GM04503 (cell line): ENCODE measurements at places on chromosomes 5 and 9.

GRCh38 chr5:147168578-147169327 is 66.1 kb upstream of the STK32A start:
- DNase-seq: no peak

DNA sequence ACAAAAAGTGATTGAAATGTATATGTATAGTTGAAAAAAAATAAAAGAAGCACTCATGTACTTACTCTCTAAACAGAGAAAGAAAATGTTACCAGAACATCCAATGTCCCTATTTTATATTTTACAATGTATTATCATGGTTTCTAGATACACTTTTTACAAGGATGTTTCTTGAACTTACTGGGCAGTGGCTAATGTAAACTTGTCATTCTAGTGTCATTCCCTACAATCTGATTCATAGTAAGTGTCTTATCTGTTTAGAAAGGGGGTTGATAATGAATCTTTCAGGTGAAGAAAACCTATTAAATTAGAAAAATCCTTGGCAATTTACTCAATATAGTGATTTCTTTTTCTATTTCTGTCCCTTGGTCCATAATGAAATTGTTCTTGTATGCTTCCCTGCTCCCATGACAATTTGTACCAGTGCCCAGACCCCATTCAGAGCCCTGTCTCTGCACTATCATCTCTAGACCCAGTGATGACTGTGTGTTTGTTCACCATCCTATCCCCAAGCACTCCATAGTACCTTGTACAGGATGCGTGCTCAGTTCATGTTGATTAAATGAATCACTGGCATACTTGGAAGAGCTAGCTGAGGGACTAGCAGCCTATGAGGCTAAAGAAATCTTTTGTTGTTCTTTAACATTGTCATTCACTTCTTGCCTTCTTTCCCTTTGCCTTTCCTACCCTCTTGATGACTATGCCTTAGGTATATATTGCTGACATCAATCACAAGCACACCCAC is 101.2 kb downstream of the HMHB1 start:
- no peak for DNase-seq

GRCh38 chr5:55308254-55308836 is 556 bp downstream of the MTREX start:
- no peak for DNase-seq

- DNase-seq: no peak
Measured at GRCh38 chr5:84578226-84578625, 193.5 kb upstream of the EDIL3 start.

GRCh38 chr5:10460252-10460906 is 18.7 kb downstream of the ROPN1L start:
- DNase-seq: no peak

DNA sequence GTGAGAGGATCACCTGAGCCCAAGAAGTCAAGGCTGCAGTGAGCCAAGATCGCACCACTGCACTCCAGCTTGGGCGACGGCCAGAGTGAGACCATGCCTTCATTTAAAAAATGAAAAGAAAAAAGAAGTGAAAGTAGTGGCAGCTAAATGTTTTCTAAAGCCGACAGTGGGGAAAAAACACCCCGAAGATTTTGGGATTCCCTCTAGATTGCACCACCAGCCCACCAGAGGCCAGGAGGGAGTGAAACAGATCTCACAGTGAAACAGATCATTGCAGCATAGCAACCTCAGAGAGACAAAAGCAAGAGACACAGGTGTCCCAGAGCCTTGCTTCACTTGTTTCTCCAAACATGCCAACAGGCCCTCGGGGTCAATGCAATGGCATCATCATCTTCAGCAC is 156.8 kb downstream of the PAX5 start:
- no peak for DNase-seq

DNA sequence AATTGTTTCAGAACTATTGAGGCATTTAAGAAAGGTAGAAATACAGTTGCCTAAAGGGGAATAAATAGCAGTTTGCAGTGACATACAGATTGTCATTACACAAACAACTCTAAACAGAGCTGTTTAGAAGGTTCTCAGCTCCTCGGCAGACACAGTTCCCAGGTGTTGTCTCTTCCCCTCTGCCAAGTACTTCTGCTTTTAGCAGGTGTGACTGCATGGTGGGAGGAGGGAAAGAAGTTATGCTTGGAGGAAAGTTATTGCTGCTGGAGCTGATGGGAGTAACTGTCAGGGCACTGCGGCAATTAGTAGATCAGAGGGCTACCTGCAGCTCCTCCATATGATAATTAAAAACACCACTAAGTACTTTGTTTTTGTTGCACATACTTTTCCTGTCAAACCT is 14.5 kb downstream of the EDIL3 start:
- DNase-seq: no peak

GRCh38 chr5:142783601-142784341 is 13.6 kb downstream of the ARHGAP26 start:
- no peak for DNase-seq

- no peak for DNase-seq
Measured at GRCh38 chr5:173592050-173592669, 24.3 kb downstream of the BOD1 start.

GRCh38 chr9:2362150-2362549 is 259.4 kb upstream of the VLDLR start:
- DNase-seq: no peak

GRCh38 chr5:64923151-64923685 is 154.5 kb downstream of the CWC27 start:
- DNase-seq: no peak

- DNase-seq: no peak
Measured at GRCh38 chr5:13251623-13252376, 692.7 kb downstream of the DNAH5 start.

GRCh38 chr9:135214054-135214640 is 126.7 kb downstream of the OLFM1 start:
- DNase-seq: no peak

- DNase-seq: no peak
Measured at GRCh38 chr9:132183134-132183533, 21.3 kb downstream of the NTNG2 start.

- DNase-seq: peak; percentile 38
Measured at GRCh38 chr9:91682806-91683205, 259.2 kb upstream of the NFIL3 start.

DNA sequence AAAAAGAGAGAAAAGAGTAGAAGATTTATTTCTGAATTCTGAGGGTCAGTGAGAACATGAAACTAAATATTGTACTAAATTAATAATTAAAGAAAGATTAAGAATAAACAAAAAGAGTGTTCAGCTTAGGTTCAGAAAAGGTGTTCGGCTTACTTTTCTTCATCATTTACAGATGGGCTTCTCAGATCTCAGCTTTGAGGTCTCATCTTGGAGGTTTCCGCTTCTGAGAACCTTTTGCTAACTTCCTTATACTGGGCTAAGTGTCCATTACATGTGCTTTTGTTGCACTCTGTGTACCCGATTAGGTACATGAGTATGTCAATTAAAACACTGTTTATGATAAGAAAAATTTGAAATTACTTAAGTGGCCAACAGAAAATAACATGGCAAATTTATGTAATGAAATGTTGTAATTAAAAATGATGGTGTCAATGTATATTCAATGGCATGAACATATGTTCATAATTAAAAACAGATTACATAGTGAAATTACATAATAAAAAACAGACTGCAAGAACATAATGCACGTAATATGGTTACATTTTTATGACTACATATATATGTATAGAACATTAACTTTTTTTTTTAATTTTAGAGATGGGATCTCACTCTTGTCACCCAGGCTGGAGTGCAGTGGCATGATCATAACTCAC is 17.3 kb upstream of the ITGA1 start:
- no peak for DNase-seq

DNA sequence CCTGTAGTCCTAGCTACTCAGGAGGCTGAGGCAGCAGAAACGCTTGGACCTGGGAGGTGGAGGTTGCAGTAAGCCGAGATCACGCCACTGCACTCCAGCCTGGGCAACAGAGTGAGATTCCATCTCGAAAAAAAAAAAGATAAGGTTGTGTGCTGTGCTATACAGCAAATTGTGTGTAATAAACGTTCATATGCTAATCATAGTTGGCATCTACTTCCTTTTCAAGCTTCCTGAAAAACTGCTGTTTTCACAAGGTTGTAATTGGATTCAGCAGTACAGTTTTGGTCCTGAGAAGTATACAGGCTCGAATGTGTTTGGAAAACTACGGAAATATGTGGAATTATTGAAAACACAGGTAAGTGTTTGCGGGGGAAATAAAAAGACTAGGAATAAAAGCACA is 25.5 kb downstream of the OTULINL start:
- no peak for DNase-seq

- DNase-seq: no peak
Measured at GRCh38 chr5:90640484-90641059, 82.0 kb downstream of the ADGRV1 start.

DNA sequence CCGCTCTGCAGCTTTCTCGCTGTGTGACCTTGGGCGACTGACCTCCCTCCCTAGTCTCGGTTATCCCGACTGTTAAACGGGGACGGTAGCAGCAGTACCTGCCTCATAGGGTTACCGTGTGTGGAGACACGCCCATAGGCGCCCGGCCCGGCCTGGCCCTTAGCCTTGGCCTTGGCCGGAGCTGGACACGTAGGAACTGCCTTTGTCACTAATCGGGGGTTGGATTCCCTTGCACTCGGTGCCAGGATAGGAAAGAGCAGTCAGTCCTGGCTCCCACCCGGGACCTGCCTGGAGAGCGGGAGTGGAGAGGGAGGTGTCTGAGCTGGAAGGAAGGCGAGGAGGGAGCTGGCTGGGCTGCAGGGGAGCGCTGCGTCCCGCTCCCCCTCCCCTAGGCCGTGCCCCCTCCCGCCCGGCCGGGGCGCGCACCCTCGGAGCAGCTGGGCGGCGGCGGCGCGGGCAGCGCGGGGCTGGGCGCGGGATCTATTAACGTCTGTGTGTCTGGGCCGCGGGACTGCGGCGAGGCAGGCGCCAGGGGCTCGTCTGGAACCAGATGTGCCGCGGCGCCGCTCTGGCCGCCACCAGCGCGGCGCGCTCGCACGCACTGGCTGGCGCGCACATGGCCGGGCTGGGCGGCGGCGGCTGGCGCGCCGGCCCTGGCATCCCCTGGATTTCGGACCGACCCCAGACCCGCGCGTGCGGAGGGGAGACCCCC is 31.7 kb downstream of the PRRX2 start:
- DNase-seq: no peak

GRCh38 chr9:124390794-124391658 is 24.2 kb downstream of the PSMB7 start:
- no peak for DNase-seq

- DNase-seq: no peak
Measured at GRCh38 chr9:126156898-126157297, 169.7 kb upstream of the MVB12B start.

- no peak for DNase-seq
Measured at GRCh38 chr9:134328841-134329575, 2.8 kb downstream of the RXRA start.

GRCh38 chr5:126544087-126544740 is 50.8 kb downstream of the ALDH7A1 start:
- no peak for DNase-seq

- no peak for DNase-seq
Measured at GRCh38 chr5:159480849-159481248, 150.6 kb upstream of the IL12B start.

DNA sequence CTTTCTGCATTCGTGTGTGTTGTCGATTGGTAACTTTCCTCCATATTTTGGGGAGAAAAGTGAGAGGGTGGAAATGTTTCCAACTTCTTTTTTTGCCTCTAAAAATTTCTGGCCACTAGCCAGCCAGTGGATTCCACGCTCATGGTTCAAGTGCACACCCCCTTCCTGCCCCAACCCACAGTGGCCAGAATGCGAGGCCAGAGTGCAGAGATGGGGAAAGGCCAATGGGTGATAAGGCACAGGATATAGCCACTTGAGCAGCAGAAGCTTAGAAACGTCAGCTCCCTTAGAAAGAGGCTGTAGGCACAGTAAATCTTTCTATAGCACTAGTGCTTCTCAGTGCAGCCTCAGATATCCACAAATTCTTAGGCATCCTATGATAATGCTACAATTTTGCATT is 75.8 kb upstream of the ADRB2 start:
- DNase-seq: no peak
